ENCODE measurements at places on chromosomes 5 and 9.

DNA sequence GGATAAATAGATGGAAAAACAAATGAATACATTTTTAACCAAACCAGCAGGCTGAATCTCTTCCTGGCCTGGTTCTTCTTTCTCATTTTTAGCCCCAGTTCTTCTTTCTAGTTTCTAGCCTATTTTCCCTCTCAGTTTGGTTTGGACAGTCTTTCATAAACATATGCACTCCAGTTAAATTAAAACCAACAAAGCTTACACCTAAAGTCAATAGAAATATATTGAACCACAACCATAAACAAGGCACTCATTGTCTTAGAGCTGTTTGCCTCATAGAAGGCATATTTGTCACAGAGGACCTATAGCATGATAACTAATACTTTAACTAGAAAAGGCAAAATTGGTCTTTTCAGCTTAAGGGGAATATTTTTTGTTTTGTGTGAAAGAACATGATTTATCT is 638.3 kb downstream of the NR2F1-AS1 start:
- no peak for DNase-seq

- DNase-seq = no peak
Measured at GRCh38 chr5:6235726-6236125, 142.6 kb downstream of the MED10 start.

DNA sequence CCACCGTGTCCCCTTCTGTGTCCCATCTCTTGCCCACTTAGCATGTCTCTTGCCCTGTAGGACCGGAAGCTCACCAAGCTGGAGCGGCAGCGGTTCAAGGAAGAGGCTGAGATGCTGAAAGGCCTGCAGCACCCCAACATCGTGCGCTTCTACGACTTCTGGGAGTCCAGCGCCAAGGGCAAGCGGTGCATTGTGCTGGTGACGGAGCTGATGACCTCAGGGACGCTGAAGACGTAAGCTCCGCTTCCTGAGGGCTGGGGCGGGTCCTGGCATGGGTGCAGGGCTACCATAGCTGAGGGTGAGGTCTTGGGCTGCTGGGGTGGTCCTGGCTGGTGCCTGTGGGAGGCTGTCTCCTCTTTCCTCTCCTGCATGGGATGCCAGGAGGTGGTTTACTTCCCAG is 45.7 kb downstream of the WNK2 start:
- DNase-seq = no peak

- peak; percentile 24 for DNase-seq
Measured at GRCh38 chr9:110427497-110428104, 89.9 kb upstream of the TXNDC8 start.

GRCh38 chr5:34687269-34688011 is 31.3 kb downstream of the RAI14 start:
- no peak for DNase-seq

GRCh38 chr9:137306066-137306849 is 4.2 kb upstream of the NRARP start:
- no peak for DNase-seq

DNA sequence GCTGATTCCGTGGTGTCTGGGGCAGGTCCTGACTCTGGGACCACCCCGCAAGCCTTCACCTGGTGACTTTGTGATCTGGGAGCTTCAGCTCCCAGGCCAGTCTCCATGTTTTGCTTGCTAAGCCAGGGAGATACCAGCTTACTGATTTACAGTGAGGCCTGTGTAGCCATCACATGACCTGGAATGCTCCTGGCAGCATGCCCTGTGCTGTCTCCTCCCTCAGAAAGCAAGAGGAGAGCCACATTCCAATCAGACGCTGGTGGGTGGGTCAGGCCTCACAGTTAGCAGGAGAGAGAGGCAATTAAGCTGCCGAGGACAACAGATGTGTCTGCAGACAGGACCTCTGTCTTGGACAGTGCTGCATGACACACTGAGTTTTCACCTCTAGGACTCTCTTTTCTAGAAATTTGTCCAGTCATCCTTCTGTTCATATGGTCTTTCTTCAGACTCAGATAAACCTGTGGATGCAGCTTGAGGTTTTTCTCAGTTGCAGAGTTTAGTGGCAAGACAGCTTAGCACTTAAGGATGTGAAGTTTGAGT is 24.4 kb upstream of the GRPEL2 start:
- no peak for DNase-seq

GRCh38 chr5:59256331-59256730 is 637.2 kb downstream of the PDE4D start:
- DNase-seq = no peak
